ENCODE measurements at places on chromosomes 16 and 17. TPM values are rescaled to one million over a fixed set of nuclear protein-coding genes. Genes with fewer than 3 reads are reported as not detected.
A peak's percentile ranks its signal among the peaks of the same experiment; 100 is the strongest.

- no peak for DNase-seq
Observed at GRCh38 chr16:17321824-17322223, 148.9 kb downstream of the XYLT1 start.

GRCh38 chr17:62793919-62794665 lies 14.0 kb downstream of the MARCHF10 start:
- DNase-seq: no peak

GRCh38 chr17:27540318-27541101 lies 84.3 kb downstream of the KSR1 start:
- peak; percentile 100 for DNase-seq

DNA sequence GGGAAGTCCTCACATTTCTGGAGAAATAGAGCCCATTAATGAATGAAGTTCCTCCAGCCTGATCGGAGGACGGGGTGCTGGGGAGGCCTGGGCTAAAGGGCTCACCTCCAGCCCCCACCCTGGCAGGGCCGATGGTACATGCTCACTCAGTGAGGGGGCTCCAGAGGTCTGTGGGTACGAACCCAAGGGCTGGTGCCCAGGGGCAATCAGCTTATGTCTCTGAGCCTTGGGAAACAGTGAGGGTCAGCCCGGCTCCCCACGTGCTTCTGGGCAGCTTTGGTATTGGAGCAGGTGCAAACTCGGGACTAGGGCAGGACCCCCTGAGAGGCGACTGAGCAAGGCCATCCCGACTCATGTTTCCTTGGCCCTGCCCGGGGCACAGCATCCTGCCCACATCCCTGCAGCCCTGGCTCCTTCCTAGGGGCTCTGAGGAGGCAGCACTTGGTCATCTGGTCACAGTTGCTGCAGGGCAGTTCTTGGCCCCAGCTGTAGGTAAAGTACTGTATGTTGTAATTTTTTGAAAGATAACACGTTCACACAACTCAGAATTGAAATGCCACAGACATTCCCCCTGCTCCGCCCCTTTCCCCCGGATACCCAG lies 969 bp upstream of the CETP start:
- DNase-seq: peak; percentile 51

DNA sequence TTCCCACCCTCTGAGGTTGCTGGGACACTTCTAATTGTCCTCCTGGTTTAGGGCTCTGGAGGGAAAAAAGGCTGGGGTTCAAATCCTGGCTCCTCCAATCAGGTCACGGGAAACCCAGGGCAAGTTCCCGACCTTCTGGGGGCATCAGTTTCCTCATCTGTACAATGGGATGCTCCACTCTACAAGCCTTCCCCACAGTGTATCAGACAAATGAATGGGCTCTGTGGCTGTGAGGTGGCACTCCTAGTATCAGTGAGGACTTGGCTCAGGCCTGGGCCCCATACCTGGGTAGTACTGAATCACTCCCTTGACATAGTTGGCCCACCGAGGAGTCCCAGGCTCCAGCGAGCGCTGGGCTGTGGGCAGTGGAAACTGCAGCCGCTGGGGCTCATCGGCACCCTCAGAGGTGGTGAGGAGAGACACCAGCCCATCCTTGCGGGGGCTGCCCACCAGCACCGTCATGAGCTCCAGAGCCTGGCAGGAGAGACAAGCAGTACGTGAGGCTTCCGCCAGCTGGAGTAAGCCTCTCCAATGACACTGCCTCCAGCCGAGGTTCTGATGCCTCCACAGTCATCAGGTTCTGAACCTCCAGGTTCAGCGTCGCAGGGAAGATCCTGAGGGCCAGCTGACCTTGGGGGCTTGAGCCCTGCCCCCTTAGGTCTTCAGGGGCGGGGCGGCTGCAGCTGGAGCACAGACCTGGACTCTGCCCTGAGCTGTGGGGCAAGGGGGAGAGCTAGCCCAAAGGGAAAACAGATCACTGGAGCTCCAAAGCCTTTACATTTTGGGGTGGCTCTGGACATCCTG lies 1.2 kb downstream of the GALK1 start:
- no peak for DNase-seq

GRCh38 chr16:11160676-11161115 lies 95.3 kb downstream of the SOCS1 start:
- no peak for DNase-seq

- DNase-seq: no peak
Observed at GRCh38 chr16:25005445-25006306, 9.5 kb downstream of the ARHGAP17 start.

GRCh38 chr17:63071797-63072196 lies 105.8 kb downstream of the TANC2 start:
- DNase-seq: no peak

DNA sequence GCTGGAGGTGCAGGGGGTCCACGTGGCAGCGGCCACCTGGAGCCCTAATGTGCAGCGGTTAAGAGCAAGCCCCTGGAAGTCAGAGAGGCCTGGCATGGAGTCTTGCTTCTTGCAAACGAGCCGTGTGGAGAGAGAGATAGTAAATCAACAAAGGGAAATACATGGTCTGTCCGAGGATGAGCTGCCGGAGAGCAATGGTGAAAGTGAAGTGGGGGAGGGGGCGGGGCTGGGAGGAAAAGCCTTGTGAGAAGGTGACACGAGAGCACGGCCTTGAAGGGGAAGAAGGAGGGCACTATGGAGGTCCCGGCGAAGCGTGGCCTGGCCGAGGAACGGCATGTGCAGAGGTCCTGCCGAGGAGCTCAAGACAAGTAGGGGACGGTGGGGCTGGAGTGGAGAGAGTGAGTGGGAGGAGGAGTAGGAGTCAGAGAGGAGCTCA lies 6.0 kb upstream of the SERPINF1 start:
- no peak for DNase-seq

- peak; percentile 37 for DNase-seq
Observed at GRCh38 chr17:20243524-20243923, 223.8 kb downstream of the LGALS9B start.

DNA sequence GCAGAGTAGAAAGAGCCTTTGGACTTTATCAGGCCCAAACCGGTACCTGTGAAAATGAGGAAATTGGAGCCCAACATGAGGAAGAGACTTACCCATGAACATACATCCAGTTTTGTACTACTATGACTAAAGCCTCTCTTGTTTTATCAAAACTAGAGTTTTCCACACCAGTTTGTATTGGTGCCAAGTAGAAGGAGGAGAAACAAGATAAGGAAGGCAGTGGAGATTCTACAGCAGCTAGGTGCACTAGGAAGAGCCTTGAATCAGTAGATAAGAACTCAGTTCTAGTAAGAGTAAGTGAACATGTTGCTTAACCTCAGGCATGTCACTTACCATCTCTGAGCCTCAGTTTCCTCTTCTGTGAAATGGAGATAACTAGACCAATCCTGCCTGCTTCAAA lies 13.7 kb upstream of the TMEM132E start:
- no peak for DNase-seq

- DNase-seq: no peak
Observed at GRCh38 chr17:43068570-43069367, 43.7 kb downstream of the RND2 start.

- DNase-seq: no peak
Observed at GRCh38 chr17:44830359-44831288, 537 bp upstream of the GJC1 start.

GRCh38 chr17:75587675-75588595 lies at the start of gene MYO15B:
MYO15B (plus strand) TSS chr17:75587800; CDS start chr17:75588058, 258 bp downstream.
- DNase-seq: no peak

DNA sequence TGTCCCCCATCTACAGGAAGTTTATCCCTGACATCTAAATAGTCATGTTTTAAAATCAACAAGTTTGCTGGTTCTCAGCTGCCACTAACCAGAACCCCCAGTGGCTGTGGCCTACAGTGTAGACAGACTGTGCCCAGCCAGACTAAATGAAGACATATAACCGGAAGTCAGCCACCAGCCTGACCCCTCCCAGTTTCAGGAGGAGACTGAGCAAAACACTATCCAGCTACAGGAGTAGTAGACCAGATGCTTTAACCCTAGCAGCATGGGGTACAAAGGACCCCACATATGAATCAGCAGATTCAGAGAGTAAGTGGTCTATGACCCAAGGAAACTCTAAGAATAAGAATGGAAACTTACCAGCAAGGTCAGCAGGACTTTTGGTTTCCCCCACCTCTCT lies 83.4 kb downstream of the HIC1 start:
- DNase-seq: no peak

DNA sequence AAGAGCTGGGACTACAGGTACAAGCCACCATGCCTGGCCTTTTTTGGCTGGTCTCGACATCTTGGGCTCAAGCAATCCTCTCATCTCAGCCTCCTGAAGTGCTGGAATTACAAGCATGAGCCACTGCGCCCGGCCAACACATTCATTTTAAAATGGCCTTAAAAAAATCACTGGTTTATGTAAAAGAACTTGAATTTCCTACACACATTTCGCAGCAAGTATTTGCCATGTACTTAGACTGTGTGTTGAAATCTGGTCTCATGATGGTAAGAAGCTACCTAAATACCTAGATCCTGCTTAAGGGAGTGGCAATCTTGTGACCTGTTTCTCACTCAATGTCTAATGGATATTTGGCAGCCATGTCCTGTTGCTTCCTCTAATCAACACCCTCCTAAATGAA lies 8.5 kb upstream of the CYTH1 start:
- DNase-seq: no peak

GRCh38 chr16:30524575-30525568 lies 1.5 kb downstream of the ZNF768 start:
- DNase-seq: no peak

DNA sequence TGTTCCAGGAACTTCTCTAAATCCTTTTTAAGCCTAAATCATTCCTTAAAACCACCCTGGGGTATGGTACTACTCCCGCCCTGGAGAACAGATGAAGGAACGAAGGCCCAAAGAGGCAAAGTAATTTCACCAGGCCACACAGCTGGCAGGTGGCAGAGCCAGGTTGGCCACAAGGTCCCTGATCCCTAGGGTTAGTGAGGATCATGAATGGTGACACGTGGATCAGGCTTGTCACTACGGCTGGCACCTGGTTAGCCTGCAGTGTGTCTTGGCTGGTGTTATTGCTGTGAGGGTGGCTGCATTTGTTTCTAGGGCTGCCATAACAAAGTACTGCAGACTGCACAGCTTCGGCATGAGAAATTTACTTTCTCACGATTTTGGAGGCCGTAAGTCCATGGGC lies 26.0 kb upstream of the ZNF423 start:
- DNase-seq: no peak

DNA sequence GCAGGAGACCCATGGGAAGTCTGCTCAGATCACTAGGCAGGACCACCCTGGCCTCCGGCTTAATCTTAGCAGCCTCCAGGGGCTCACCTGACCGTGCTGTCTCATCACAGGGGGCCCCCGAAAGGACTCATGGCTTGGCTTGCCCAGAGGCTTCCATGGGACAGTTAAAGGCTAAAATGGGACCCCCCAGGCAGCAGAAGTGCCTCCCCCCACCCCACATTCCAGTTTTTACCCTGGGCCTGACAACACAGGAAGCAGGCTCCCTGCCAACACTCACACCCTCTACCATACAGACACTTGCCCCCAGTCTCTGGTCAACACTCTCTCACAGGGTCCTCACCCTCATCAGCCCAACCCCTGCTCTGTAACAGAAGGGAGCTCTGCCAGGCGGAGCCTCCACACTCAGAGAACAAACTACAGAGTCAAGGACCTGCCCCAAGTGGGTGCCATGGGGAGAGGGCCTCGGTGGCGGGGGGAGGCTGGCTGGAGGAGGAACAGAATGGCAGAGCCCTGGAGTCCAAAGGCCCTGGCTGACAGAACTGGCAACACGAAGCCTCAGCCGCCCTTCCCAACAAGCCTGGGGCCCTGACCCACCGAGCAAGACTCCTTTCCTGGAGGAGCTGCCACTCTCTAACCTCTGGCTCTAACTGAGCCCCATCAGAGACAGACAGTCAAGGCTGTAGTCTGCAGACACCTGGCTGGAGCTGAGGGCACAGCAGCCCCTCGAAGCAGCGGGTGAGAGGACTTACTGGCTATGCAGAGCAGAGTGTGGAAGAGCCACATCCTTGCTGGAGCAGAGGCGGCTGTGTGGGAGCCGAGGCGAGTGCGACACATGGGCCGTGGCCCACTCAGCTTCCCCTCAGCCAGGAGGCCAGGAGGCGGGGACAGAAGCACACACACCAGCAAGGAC lies at the start of gene ITGAE:
ITGAE (minus strand) TSS at position 827 of the 910 bp plus-strand sequence; CDS start at position 783, 44 bp downstream.
- no peak for DNase-seq

- DNase-seq: no peak
Observed at GRCh38 chr17:57043276-57043675, 41.8 kb upstream of the AKAP1 start.

DNA sequence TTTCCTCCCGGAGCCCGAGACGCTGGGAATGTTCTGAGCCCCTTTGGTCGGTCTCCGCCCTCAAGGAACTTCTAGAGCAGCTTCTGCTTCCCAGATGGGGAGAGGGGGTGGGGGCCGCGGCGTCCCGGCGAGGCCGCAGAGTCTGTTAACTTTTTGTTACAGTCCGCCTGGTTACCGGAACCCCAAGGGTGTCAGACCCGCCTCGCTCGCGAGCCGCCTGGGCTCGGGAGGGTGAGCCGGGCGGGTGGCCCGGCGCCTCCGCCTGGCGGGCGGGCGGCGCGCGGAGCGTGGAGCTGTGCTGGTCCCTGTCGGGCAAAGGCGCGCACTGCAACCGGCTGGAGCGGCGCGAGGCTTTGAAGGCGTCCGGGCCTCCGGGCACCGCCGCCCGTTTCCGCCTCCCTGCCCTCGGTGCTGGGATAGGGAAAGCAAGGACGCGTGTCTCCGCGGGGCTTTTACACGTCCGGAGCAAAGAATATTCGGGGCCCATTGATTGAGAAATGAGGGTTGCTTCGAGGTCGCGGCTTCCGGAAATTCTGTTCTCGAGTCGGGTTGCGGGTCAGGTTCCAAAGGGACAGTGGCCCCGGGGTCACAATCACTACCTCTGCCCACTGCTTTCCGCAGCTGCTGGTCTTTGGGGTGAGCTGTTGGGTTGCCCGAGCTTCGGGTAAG lies 1.7 kb downstream of the HS3ST3B1 start:
- DNase-seq: peak; percentile 86

- DNase-seq: no peak
Observed at GRCh38 chr17:41127371-41127770, 3.4 kb upstream of the KRTAP4-12 start.

DNA sequence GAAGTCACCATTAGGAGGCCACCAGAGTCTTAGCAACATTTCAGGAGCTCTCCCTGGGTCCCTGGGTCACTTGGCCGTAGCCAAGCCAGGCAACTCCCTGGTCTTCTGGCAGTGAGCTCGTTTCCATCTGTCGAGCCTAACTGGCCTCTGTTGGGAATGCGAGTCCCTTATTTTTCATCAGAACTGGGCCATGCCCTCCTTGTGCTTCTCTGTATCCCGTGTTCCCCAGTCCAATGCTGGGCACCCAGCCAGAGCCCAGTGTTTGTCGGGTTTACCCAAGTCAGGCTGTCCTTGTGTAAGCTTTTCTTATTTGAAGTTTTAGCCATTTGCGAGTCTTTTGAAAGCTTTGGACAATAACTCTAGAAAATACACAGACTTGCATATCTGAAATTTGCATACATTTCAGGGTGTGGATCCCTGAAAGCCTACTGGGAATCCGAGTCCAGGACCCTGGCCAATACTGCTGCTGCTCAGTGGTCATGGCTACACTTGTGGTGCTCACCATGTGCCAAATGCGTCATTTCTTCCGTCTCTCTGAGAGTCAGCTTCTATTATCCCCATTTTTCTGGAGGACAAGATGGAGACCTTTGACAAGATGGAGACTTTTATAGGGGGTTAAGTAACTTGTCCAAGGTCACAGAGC lies 81.6 kb upstream of the LGALS9 start:
- no peak for DNase-seq

OR2C1 gene
- total RNA-seq: under 0.01 TPM

GLP2R gene
- under 0.01 TPM for total RNA-seq

HOXB1 gene
- not detected for total RNA-seq

DHRS7B gene
- total RNA-seq: 24.2 TPM

AANAT gene
- total RNA-seq: not detected

VMO1 gene
- not detected for total RNA-seq

ADGRG1 gene
- 0.83 TPM for total RNA-seq

Data from IMR-90 (cell line).